Right ventricle myocardium superior (tissue), 1 donor: ENCODE measurements at places on chromosomes 6 and 20. TPM values are rescaled to one million over a fixed set of nuclear protein-coding genes. Genes with fewer than 3 reads are reported as not detected.
A peak's percentile ranks its signal among the peaks of the same experiment; 100 is the strongest.

The PGC gene
- total RNA-seq = not detected

The MAFB gene
- 14.7 TPM for total RNA-seq

DNA sequence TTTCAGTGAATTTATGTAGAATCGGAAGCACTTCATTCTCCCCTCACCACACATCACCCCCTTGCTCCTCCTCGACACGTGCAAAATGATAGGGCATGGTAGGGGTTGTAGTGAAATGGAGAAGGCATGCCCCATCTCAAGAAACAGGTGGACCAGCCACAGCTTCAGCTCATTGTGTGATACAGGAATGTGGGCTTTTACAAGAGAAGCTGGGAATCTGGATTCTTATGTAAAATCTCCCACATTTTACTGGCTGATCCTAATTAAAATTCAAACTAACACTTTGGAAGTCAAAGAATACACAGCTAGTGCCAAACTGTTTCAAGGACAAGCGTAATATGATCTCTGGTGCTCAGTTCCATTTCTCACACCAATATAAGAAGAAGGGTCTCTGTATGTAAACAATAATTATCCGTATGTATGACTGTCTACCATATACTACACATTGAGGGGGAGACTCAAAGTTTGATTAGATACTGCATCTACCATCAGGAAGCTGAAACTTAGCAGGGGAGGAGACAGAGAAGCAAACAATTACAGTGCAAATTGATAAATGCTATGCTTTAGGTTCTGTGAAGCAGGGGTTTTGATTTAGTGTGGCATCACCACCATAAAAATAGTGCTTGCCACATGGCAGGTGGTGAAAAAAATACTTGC is 24.3 kb upstream of the KIAA0408 start:
- DNase-seq = no peak

GRCh38 chr6:148677594-148678476 is 69.0 kb upstream of the UST start:
- no peak for DNase-seq

- DNase-seq = no peak
Observed at GRCh38 chr6:117607511-117607910, 5.2 kb upstream of the GOPC start.

- no peak for DNase-seq
Observed at GRCh38 chr6:82260997-82261732, 13.6 kb upstream of the IBTK start.

- peak; percentile 59 for DNase-seq
Observed at GRCh38 chr6:13526727-13527670, 39.6 kb upstream of the GFOD1 start.

- peak; percentile 40 for DNase-seq
Observed at GRCh38 chr6:38997128-38997761, 51.3 kb upstream of the GLP1R start.

DNA sequence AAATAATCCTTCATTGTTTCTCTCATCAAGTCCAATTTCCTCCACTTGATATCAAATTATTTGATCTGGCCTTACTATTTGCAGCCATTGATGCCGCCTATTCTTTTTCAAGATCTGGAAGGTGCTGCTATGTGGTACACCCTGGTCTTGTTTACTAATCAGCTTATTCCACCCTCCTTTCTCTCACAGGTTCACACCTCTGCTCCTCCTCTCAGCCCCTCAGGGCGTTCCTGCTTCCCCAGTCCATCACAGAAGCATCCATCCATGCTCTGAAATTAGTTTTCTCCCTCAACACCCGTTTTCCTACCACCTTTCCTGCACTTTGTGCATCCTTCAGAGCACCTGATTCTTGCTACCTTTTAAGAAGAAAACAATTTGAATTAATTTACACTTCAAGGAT is 183.6 kb downstream of the EPHA7 start:
- no peak for DNase-seq
